ENCODE measurements at places on chromosomes 7 and 10.

DNA sequence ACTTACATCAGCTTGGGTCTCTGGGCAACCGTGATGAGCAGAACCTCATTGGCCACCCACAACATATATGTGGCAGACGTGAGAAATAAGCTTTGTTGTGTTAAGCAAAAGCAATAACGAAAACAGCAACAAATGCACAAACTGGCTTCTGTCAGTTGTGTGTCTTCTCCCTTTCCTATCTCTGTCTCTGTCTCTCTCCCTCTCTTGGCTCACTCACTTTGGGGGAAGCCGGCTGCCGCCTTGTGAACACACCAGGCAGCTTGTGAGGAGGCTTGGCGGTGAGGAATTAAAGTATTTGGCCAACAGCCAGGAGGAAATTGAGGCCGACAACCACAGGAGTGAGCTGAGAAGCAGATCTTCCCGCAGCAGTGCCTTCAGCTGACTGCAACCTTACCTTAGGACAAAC, 21.9 kb upstream of the CDCA7L start:
- no peak for DNase-seq

DNA sequence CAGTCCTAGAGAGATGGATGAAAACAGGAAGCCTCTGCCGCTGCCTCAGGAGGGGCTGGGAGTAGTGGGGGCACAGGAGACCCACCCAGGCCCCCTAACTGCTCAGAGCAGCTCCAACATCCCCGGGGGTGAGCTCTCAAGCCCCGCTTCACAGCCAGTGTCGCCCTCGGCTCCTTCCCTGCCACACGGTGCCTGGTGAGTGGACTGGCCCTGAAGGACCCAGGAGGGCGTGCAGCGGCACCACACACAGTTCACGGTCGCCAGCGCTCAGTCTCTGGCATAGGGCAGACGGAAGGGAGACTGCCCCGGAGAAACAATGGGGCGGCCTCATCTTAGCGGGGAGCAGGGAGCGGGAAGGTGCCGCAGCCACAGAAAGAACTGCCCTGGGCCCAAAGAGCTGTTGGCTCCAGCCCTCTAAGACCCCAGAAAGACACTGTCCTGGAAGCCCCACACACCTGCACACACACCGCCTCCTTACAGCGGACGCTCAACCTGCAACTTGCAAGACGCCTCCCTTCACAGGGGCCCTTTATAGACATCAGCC, 1.2 kb downstream of the CLDN15 start:
- no peak for DNase-seq

- DNase-seq = no peak
Measured at GRCh38 chr10:29949411-29950011, 109.9 kb downstream of the JCAD start.

DNA sequence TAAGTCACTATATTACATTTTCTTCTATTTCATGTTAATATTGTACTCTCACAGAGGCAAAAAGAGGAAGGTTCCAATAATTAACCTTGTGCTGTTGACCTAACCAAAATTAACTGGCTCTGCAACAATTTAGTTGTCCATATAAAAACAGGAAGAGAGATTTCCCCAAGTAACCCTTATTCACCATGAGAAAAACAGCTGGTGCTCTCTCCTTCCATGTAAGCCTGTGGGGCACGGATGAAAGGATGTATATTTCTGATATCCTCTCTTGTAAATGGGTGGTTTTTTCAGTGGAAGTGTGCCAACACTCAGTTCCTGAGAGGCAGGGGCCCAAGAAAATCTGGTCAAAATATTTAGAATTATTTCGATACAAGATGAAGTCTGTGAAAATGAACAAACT, 358.1 kb downstream of the CRPPA start:
- DNase-seq = no peak

DNA sequence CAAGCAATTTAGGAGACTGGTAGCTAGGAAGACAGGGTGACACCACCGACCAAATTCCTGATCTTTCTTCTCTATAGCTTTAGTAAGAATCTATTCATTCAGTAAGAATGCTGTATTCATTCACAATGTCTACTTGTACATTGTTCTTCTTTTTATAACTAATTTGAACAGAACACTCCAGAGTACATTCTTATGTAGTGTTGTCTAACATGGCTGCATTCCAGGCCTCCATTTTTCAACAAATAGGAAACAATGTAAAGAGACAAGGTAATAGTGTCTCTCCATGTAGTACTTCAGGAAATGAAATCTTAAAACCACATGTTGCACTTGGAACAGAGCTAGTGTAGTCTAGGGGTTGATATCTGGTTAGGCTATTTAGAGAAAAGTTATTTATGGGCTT, 1.8 kb downstream of the VCL start:
- no peak for DNase-seq

DNA sequence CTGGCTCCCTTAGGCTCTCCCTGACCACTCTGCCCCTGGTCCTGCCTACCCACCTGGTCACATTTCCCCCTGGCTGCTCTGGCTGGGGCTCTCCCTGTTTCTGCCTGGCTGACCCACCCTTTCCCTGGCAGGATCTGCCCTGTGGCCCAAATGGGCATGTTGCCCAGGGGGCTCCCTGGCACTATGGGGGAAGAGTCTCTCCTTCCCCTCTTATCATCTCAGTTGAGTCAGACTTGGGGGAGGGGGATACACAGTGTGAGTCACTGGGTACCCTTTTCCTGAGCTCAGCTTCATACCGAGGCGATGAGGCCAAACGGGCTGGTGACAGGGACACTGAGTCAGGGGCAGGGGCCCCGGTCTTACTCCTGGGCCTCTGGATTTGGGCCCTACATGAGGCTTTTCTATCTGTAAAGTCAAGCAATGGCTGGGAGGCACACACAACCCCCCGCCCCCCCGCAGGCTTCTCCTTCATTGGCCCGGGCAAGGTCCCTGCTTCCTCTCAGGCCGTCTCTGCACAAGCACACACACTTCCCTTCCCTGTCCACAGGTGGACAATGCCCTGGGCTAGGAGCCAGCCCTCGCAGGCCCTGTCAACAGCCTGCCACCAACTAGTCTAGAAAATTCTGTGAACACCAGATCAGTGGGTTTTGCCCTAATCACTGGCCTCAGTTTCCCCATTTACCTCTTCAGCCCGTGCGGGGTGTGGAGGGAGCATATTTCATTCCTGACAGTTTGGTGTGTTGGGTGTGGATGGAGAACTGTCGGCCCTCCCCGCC, 627 bp upstream of the FLNC start:
- DNase-seq = no peak

DNA sequence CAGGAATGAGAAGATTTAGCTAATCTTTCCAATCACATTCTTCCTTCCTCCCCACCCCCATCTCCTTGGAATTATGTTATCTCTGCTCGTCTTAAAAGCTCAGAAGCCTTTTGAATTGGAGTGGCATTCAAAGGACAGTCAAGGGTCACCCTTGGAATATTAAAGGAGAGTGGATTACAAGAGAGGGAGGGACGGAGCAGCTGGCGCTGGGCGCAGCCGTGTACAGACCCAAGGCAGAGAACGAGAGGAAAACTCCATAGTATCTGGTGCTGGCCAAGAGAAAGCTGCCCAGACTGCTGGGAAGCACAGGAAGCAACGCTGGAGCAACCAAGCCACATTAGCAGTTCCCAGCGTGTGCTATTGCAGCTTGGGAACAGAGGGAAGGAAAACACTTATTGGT, 95.7 kb downstream of the POU6F2 start:
- DNase-seq = no peak

GRCh38 chr10:76430061-76430645, 998.7 kb downstream of the LRMDA start:
- no peak for DNase-seq

GRCh38 chr7:34153656-34154270, 248.4 kb downstream of the BMPER start:
- DNase-seq = no peak

GRCh38 chr7:78232806-78233205, 434.2 kb downstream of the PHTF2 start:
- DNase-seq = no peak

DNA sequence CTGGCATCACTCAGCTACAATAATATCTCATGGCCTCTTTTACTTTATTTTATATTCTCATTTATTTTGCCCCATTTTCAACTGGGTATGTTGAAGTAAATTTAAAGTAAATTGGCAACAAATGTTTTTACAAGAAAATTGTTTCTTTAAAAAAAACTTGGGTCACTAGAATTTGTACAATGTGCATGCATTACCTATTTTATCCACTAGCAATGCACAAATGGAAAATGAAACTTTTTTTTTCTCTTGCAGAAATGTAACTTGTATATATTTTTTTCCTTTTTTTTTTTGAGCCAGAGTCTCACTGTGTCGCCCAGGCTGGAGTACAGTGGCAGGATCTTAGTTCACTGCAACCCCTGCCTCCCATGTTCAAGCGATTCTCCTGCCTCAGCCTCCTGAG, 10.3 kb upstream of the H2AZ2 start:
- DNase-seq = no peak

GRCh38 chr7:41942468-41943093, 239.7 kb upstream of the INHBA start:
- DNase-seq = peak; percentile 78

- no peak for DNase-seq
Measured at GRCh38 chr7:157937406-157937805, 600.6 kb downstream of the DNAJB6 start.

- DNase-seq = no peak
Measured at GRCh38 chr7:140593672-140593982, 47.0 kb downstream of the DENND2A start.

DNA sequence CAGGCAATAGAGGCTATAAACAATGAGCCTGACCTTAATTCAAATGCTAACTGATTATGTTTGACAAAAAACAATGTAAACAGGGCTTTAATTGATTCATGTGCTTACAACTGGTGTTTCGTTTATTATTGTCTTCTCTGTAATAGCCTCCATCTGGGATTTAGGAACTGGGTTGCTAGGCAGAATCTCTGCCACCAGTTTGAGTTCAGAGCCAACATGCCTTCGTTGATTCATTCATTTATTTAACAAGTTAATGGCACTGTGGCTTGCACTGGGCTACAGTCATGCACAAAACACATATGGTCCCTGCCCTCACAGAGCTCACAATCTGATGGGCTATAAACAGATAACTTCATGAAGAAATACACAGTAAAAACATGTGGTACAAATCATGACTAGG, 19.6 kb upstream of the CDHR3 start:
- DNase-seq = no peak

GRCh38 chr10:62619413-62619738, 185.1 kb upstream of the ADO start:
- DNase-seq = no peak

DNA sequence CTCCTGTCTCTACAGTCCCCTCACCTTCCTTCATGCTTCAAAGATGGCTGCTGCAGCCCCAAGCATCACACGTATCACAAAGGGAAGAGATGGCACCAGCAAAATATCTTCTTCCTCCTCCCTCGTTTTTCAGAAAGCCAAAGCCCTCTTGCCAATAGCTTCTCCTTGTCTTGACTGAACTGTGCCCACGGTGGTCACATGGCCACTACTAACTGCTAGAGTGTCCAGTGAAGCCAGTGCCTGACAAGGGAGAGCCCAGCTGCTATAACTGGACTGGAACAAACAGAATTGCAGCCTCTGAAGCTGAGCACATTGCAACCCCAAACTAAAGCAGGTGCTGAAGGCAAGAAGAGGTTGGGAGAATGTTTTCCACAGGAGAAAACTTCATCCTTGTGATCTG, 120.8 kb upstream of the RET start:
- DNase-seq = peak; percentile 4

- DNase-seq = no peak
Measured at GRCh38 chr10:5079836-5080235, 14.4 kb upstream of the AKR1C3 start.

DNA sequence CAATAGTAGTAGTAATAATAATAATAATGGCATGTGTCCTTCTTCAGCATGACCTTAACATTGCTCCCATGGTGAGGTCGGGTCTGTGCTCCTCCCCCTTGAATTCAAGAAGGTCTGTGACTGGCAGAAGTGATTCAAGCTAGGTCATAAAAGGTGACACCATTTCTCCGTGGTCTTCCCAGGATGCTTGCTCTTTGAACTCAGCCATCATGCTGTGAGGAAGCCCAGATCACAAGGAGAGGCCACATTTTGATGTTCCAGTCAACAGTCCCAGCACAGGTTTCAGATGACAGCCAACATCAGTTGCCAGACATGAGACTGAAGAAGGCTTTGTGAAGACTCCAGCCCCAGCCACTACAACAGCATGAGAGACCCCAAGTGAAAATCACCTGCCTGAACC, 83.9 kb downstream of the SEPTIN14 start:
- DNase-seq = no peak

DNA sequence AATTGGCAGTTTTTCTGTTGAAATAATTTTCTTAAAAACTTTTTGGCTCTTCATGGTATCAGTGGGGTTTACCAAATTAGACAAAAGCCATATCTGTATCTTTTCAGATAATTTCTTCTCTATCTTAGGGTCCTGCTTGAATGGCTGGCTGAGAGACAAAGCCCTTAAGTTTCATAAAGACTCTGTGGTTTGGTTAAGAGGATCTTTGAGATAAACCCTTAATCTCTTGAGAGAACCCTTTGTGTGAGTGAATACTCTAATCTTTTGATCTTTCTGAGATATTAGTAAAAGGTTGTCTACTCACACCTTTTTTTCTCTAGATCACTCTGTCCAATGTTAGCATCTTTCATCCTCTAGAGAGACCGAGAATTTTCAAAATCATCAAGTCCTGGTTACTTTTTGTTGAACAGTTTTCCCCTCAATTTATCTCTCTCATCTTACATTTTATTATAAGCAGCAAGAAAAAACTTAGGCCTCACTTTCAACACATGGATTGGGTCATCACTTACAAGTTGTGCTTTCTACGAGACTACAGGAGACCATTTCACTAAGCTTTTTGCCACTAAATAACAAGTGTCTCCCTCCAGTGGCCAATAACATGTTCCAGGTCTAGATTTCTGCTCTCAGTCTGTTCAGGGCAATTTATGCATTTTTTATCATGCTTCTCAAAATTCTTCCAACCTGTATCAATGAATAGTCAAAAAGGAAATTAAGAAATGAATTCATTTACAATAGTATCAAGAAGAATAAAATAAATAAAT, 28.4 kb downstream of the DNAJC9 start:
- no peak for DNase-seq

DNA sequence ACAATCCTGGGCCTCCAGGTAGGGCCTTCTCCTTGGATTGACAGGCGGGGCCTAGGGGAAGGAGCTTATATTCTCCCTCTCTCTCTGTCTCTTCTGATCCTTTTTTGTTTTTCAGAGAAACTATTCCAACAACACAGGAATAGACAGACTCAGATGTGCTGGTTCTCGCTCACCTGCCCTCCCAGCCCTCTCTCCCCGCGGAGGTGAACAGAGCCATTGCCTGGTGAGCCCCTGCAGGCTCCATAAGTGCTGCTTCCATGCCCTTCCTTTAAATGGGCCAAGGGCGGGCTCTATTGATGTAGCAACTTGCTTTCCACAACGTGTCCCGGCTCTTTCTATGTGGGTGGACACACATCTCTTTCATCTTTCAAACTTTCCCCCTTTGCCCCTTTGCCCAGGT, 47.2 kb upstream of the IGFBP3 start:
- DNase-seq = no peak

DNA sequence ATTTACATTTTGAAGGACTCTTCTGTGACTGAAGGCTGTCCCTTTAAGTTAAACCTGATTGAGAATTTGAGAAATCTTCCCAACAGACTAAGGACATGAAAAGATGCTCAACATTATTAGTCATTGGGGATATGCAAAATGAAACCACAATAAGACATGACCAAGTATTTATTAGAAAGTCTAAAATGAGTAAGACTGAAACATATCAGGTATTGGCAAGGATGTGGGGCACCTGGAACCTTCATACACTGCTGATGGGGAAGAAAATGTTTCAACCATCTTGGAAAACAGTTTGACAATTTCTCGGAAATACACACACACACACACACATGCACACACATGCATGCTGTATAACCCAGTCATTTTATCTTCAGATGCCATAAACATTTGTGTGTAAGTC, 132.1 kb upstream of the CDK6 start:
- no peak for DNase-seq

- DNase-seq = peak; percentile 86
Measured at GRCh38 chr10:96642973-96643372, 56.2 kb upstream of the TM9SF3 start.

Measured in colonic mucosa (tissue), 4 donors.